ENCODE measurements at places on chromosomes 2 and 18. TPM values are rescaled to one million over a fixed set of nuclear protein-coding genes. Genes with fewer than 3 reads are reported as not detected.

DNA sequence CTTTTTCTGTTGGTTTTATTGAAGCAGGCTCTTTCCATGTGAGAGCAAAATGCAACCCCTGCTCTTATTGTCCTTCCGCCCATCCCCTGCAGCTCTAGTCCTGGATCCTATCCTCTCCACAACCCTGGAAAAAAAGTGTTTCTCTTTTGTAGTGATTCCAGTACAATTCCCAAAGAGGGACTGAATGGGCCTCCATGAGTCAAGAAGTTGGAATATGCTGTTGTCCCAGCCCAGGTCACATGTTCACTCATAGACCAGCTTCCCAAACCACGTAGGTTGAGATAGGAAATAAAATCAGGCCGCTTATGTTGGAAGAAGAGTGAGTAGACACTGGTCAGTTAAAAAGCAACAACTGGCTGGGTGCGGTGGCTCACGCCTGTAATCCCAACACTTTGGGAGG, 39.4 kb downstream of the CPO start:
- no peak overlapping the region for H3K4me3 ChIP-seq
- H3K27me3 ChIP-seq, result no peaks in the 10 kb centered on the region
- no peak overlapping the region for H3K27ac ChIP-seq
- DNase-seq, result no peak

- no peak for DNase-seq
- no peak overlapping the region for H3K4me3 ChIP-seq
- H3K36me3 ChIP-seq, result no peaks in the 10 kb centered on the region
- no peak overlapping the region for H3K27ac ChIP-seq
Observed at GRCh38 chr2:149235816-149236375, 94.5 kb upstream of the LYPD6 start.

GRCh38 chr18:51330148-51330547, 132.7 kb upstream of the MEX3C start:
- H3K4me1 ChIP-seq, result no peaks in the 10 kb centered on the region
- H3K36me3 ChIP-seq, result no peaks in the 10 kb centered on the region
- no peak overlapping the region for H3K27ac ChIP-seq

DNA sequence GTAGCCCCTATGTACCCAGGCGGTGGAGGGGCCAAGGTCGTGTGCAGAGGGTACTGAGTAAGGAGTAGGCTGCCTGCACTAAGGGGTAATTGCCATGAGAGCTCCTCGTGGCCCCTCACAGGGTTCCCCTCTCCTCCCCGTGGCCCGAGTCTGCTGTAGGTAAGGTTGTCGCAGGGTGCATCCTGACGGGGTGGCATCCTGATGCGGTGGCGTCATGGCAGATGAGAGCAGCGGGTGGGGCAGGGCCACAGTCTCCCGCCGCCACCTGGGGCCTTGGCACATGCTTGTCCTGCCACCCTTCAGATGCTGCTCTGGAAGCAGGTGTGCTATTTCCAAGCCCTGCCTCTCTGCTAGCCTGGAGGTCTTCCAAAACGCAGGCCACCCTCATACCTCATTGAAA, 89.7 kb downstream of the EIPR1 start:
- no peaks in the 10 kb centered on the region for H3K27me3 ChIP-seq
- H3K4me1 ChIP-seq, result no peaks in the 10 kb centered on the region
- H3K4me3 ChIP-seq, result no peak overlapping the region
- H3K36me3 ChIP-seq, result no peaks in the 10 kb centered on the region
- DNase-seq, result no peak
- H3K27ac ChIP-seq, result no peak overlapping the region

- H3K4me1 ChIP-seq, result no peaks in the 10 kb centered on the region
- H3K36me3 ChIP-seq, result no peaks in the 10 kb centered on the region
- DNase-seq, result no peak
- H3K27me3 ChIP-seq, result no peaks in the 10 kb centered on the region
- H3K27ac ChIP-seq, result no peak overlapping the region
Observed at GRCh38 chr2:164589522-164589921, 31.8 kb downstream of the GRB14 start.

Gene AKAIN1
- not detected for total RNA-seq

Gene TCF23
- total RNA-seq, result not detected

Gene DSG1
- total RNA-seq, result not detected
